Foreskin melanocyte (primary cell): ENCODE measurements at places on chromosomes 12 and 14.

DNA sequence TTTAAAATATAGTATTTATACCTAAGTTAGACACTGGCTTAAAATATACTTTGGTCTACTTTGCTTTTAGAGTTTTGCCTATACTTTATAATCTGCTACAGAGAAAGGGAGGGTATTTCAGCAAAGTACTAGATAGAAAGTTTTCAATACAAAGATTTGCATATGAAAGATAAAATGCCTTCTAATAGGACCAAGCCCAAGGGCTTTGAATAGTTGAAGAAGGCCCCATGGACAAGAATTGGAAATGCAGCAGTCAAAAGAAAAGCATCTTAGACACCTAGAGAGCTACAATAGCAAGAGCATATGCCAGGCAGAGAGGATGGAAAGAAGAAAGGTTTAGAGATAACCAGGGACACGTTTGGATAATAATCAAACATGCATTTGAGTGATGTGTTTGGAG lies 83.1 kb upstream of the DNM1L start:
- DNase-seq = no peak

DNA sequence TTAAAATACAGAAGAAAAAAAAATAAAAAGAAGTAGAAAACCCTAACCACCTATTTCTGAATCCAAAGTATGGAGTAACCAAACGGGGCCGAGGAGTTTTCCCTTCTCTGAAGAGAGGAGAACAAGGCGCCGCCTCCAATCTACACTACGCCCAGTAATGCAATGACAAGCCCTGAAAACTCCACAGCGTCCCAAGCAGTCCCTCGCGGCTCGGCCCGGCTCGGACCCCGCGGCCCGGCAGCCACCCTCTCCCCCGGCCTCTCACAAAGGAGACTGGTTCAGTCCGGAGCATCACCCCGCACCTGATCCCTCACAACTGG lies 371 bp downstream of the CHD8 start:
- no peak for DNase-seq

DNA sequence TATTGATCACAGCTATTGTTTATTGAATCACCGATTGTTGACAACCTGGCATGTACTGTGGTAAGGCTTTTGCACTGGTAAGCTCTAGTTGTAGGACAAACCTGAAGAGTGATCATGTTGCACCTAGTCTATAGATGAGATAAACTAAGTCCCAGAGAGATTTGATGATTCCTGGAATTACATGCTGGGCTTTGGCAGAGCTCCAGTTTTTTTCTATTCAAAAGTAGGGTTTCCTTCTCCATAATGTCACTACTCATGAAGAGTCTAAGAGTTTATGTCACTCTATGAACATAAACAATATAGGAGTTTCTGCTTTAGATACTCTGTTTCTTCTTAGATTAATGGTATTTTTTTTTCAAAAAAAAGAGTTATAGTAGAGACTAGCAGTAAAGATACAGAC lies 72.0 kb downstream of the BMP4 start:
- no peak for DNase-seq

DNA sequence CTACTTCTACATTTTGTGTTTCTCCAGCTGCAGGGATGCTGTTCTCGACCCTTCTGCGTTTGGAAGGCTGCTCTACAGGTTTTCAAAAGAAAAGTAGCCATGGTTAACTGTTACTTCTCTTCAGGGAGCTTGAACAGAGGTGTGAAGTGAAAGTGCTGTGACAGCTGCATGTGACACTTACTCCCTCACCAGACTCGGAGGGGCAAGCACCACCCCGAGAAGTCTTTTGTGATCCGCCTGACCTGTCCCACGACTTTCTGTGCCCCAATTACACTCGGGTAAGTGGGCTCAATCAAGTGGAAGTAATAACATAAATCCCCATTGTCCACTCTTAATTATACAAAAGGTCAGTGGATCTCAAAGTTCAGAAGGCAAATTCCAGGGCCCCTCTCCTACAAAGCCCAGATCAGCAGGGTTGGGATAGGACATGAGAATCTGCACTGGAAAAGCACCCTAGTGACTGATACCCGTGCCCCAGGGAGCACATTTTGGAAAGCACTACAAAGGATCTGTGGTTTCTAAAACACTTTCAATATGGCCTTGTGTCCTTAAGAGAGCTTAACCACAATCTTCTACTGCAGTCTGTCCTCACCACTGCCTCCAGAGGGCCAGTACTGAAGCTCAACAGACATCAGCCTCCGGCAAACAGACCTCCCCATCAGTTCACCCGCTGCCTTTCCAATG lies 11.5 kb downstream of the FICD start:
- peak; percentile 81 for DNase-seq

GRCh38 chr12:111285200-111285599 lies 83.7 kb downstream of the PHETA1 start:
- DNase-seq = no peak

GRCh38 chr14:76872796-76873432 lies 46.7 kb downstream of the LRRC74A start:
- DNase-seq = peak; percentile 33

- peak; percentile 63 for DNase-seq
Observed at GRCh38 chr12:109777544-109777943, 55.7 kb downstream of the TRPV4 start.

- no peak for DNase-seq
Observed at GRCh38 chr12:112524676-112525425, 106.1 kb downstream of the PTPN11 start.
